ENCODE measurements at places on chromosomes 16 and 17. TPM values are rescaled to one million over a fixed set of nuclear protein-coding genes. Genes with fewer than 3 reads are reported as not detected.

- H3K27ac ChIP-seq = no peak overlapping the region
- H3K4me3 ChIP-seq = no peak overlapping the region
- DNase-seq = no peak
Observed at GRCh38 chr16:75301804-75302203, 50.4 kb upstream of the BCAR1 start.

GRCh38 chr17:75129576-75129975 lies 2.0 kb downstream of the NT5C start:
- H3K4me1 ChIP-seq = peaks cover 8% of the 10 kb centered on the region
- H3K27me3 ChIP-seq = no peaks in the 10 kb centered on the region
- H3K36me3 ChIP-seq = no peaks in the 10 kb centered on the region

DNA sequence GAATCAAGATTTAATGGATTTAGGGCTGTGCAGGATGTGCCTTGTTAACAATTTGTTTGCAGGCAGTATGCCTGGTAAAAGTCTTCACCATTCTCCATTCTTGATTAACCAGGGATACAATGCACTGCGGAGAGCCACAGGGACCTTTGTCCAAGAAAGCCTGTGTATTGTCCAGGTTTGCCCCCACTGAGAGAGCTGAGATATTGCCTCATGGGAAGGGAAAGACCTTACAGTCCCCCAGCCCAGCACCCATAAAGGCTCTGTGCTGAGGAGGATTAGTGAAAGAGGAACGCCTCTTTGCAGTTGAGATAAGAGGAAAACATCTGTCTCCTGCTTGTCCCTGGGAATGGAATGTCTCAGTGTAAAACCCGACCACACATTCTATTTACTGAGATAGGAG lies 2169.6 kb downstream of the TP53TG3F start:
- DNase-seq = no peak
- H3K27ac ChIP-seq = no peak overlapping the region
- no peak overlapping the region for H3K4me3 ChIP-seq
- no peaks in the 10 kb centered on the region for H3K27me3 ChIP-seq

GRCh38 chr17:54544249-54544648 lies 356.4 kb upstream of the TOM1L1 start:
- no peaks in the 10 kb centered on the region for H3K36me3 ChIP-seq
- no peaks in the 10 kb centered on the region for H3K27me3 ChIP-seq
- H3K4me1 ChIP-seq = no peaks in the 10 kb centered on the region
- H3K27ac ChIP-seq = no peak overlapping the region

DNA sequence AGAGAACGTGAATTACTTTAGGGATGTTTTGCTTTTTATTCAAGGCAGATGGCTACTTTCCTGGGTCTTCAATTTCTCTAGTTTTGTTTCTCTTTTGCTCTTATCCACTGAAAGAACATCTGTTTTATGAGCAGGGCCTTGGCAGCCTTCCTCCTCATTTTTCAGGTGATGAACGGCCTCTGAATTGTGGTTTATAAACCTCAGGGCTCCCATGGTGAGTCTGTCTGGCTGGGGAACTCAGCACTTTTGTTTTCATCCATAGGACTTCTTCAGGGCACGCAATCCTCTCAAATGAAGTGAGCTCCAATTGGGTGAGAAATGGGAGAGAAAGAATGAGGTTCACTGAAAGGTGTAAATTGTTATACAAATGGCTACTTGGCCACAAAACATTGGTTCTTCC lies 186.4 kb upstream of the ERCC4 start:
- no peaks in the 10 kb centered on the region for H3K4me1 ChIP-seq
- H3K27me3 ChIP-seq = no peaks in the 10 kb centered on the region
- no peak overlapping the region for H3K4me3 ChIP-seq
- DNase-seq = no peak

DNA sequence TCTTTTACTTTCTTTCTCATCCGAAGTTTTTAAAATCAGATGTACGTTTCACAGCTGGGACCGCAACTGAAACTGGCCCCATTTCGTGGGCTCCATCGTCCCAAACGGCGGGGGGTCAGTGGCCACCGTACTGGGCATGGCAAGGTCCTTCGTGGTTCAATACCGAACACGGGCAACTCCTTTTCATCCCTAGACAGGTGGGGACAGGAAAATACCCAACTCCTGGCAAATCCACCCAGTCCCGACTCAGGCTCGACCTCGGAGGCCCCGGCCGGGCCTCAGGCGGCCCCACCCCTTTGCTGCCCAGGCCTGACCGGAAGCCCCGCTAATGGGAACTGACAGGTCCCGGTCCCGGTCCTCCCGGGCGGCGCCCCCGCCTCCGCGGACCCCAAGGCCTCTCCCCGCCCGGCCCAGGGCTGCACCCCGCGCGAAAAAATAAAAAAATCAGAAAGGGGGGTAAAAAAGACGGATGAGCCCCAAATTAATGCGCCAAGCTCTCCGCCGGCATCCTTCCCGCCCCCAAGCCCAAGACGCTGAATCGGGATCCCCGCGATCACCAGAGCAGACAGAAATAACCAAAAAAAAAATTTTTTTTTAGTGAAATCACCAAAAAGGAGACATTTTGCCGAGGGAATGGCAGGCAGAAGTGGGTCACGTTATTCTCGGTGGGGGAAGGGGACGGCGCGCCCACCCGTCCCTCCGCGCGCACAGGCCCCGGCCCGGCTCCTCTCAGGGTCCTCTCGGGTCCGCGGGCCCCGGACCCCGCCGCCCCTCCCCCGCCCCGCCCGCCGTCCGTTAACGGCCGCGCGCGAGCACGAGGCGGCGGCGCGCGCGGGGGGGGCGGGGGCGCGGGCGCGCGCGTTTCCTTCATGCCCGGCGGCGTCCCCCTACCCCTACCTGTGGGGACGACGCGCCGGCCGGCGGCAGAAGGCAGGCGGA lies 562 bp downstream of the ZC3H7A start:
- no peaks in the 10 kb centered on the region for H3K36me3 ChIP-seq
- peak overlapping the region; percentile 99 for H3K4me3 ChIP-seq
- peak; percentile 79 for DNase-seq
- peaks cover 62% of the 10 kb centered on the region for H3K4me1 ChIP-seq

GRCh38 chr16:84104231-84104630 lies 12.5 kb downstream of the MBTPS1 start:
- no peaks in the 10 kb centered on the region for H3K27me3 ChIP-seq
- peaks cover 29% of the 10 kb centered on the region for H3K4me1 ChIP-seq
- peaks cover 4% of the 10 kb centered on the region for H3K36me3 ChIP-seq
- no peak overlapping the region for H3K4me3 ChIP-seq

DNA sequence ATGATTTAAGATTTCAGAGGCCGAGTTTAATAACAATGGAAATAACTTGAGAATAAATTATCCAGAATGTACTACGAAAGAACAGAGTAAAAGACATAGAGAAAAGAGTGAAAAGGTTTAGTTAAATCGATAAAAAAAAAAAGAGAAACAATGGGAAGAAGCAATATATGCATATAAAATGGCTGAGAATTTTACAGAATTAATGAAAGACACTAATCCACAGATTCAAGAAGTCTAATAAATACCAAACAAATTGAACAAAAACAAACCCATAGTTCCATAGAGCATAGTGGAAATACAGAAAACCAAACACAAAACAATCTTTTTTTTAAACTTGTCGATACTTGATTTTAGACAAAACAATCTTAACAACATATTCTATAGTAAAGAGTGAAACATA lies 1.7 kb downstream of the PSME3IP1 start:
- no peak overlapping the region for H3K27ac ChIP-seq
- H3K4me3 ChIP-seq = no peak overlapping the region
- no peak for DNase-seq
- no peaks in the 10 kb centered on the region for H3K27me3 ChIP-seq
- H3K4me1 ChIP-seq = peaks cover 23% of the 10 kb centered on the region

- H3K27me3 ChIP-seq = no peaks in the 10 kb centered on the region
- no peaks in the 10 kb centered on the region for H3K36me3 ChIP-seq
- DNase-seq = no peak
- no peak overlapping the region for H3K27ac ChIP-seq
Observed at GRCh38 chr16:2719328-2720063, 528 bp downstream of the PRSS27 start.

GRCh38 chr17:61122326-61122913 lies 277.2 kb upstream of the TBX2 start:
- no peaks in the 10 kb centered on the region for H3K36me3 ChIP-seq
- no peak for DNase-seq
- no peak overlapping the region for H3K4me3 ChIP-seq

TBC1D3I gene
- total RNA-seq = 0.49 TPM

PRSS8 gene
- total RNA-seq = not detected

SOX9 gene
- 2.2 TPM for total RNA-seq

Measured in psoas muscle (tissue), 8 donors.